ENCODE measurements at places on chromosomes 5 and 9.

DNA sequence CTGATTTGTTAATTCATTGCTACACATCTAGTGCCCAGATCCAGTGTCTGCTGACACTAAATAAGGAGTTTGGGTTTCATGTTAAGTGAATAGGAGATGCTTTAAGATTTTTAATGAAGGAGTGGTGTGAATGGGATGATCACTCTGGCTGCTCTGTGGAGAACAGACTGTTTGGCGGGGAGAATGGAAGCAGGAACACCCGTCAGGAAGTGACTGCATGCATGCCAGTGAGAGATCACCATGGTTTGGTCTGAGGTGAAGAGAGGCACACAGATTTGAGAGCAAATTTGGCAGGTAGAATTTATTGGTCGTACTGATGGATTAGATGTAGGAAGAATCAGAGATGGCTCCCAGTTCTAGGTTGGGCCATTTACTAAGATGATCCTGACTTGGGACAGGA, 19.8 kb downstream of the ATP6V0E1 start:
- DNase-seq = no peak

DNA sequence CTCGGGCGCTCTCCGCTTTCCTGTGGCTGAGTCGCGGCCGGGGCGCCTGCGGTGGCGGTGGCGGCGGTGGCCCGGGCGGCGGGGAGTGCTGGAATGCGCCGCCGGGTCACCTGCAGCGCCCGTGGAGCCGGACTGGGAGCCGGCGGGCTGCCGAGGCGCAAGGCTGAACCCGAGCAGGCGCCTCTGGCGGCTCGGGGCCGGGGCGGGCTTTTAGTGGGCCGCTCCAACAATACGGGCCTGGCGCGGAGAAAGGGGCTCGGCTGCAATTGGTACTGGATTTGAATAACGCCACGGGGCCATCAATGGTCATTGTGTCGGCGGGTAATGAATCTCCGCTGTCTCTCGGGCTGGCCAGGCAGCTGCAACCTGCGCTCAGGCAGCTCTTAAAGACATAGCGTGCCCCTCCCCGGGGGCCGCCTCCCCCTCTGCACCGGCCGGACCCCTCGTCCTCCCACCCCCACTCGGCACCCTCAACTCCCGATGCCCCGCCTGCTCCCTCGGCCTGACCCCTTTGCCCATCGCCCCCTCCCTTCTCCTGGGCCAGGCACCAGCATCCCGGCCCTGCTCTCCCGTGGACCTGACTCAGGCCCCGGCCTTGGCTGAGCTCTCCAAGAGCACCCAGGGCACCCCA, 22.1 kb downstream of the URM1 start:
- DNase-seq = no peak

GRCh38 chr5:151258201-151258611, 5.2 kb downstream of the GM2A start:
- DNase-seq = no peak

- no peak for DNase-seq
Measured at GRCh38 chr5:171762903-171763302, 22.7 kb upstream of the SMIM23 start.

DNA sequence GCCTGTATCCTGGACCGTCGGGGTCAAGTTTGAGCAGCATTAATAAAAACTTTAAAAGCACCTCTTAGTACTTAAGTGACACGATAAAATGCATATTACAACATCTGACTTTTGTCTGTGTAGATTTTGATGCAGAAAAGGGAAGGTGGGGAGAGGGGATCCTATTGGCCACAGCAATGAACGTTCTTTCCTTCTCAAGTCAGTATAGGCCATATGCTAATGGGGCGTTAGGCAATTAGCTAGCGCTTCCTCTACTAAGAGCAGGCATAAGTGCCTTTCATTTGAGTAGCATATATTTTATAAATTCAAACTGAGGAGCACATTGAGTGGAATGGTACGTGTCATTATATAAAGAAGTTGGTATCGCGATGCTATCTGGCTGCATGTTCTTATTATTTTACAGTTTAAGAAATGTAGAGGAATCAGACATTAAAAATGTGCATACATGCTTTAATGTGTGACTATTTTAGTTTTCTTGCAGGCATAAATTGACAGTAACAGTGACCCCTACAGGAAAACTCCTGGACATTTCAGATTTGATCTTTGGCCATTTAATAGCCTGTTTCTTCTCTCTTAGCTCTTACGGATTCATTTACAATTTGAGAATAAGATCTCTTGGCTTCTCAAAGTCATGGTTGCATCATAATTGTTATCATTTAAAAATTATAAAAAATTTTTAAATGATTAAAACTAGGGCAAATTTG, 1.1 kb upstream of the GNA14 start:
- no peak for DNase-seq

GRCh38 chr5:149594206-149594895, 13.1 kb downstream of the ARHGEF37 start:
- no peak for DNase-seq

- DNase-seq = no peak
Measured at GRCh38 chr5:151742870-151743294, 15.5 kb downstream of the ATOX1 start.

GRCh38 chr9:89071591-89071990, 80.3 kb downstream of the S1PR3 start:
- no peak for DNase-seq

GRCh38 chr5:50667023-50667652, 701 bp downstream of the PARP8 start:
- DNase-seq = peak; percentile 18

- DNase-seq = no peak
Measured at GRCh38 chr9:124507880-124508423, 753 bp upstream of the NR5A1 start.

GRCh38 chr9:105484226-105484625, 36.4 kb downstream of the FSD1L start:
- DNase-seq = no peak

DNA sequence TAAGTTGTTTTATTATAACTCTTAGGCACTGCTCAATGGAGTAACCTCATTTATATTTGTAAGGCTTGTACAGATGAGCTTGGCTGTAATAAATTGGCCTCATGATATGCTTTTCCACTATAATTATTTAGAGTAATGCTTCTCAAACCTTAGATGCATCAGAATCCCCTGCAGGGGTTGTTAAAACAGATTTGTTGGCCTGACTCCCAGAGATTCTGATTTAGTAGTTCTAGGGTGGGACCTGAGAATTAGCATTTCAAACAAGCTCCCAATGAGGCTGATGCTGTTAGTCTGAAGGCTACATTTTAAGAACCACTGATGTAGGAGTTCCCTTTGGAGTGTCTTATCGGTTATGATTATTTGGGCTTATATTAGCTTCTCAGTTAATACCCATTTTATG, 38.2 kb upstream of the ARSB start:
- DNase-seq = no peak

- no peak for DNase-seq
Measured at GRCh38 chr9:131603711-131604439, 58.6 kb downstream of the PRRT1B start.

DNA sequence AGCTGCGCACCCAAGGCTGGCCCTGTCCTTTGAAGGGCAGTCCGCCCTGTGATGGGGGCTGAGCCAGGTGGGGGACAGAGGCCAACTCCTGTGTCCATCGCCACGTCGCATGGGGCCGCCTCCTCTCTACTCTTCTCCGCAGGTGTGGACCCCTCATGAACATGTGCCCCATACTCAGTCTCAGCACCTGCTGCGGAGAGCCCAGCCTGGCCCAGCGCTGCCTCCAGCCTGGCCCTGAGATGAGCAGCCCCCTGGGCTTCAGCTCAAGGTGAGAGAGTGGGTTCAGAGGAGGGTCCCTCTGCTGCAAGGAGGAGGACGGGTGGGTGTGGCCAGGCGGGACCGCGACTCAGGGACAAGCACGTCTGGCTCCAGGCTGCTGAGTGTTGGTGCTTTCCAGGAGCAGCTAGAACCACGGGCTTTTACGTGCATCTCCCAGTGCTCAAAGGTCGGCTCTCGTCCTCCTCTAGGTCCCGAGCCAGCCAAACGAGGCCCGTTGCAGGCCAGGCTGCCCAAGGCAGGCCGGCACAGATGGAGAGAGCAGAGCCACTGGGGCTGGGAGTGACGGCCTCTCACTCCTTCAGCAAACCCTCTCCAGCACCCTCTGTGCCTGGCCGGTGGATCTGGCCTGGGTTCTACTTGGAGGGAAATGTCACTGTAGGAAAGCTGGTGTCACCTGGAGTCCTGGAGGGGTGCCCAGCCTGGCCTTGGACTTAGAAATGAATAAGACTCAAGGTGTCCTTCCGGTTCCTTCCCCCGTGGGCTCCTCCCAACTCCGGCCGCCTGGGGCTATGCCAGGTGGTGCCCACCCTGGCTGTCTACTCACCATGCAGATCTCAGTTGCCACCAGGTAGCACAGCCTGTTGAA, 48.9 kb upstream of the RNF130 start:
- DNase-seq = no peak

GRCh38 chr9:22682961-22683699, 236.5 kb downstream of the DMRTA1 start:
- peak; percentile 35 for DNase-seq

- no peak for DNase-seq
Measured at GRCh38 chr9:16085167-16085726, 532.4 kb downstream of the CCDC171 start.

DNA sequence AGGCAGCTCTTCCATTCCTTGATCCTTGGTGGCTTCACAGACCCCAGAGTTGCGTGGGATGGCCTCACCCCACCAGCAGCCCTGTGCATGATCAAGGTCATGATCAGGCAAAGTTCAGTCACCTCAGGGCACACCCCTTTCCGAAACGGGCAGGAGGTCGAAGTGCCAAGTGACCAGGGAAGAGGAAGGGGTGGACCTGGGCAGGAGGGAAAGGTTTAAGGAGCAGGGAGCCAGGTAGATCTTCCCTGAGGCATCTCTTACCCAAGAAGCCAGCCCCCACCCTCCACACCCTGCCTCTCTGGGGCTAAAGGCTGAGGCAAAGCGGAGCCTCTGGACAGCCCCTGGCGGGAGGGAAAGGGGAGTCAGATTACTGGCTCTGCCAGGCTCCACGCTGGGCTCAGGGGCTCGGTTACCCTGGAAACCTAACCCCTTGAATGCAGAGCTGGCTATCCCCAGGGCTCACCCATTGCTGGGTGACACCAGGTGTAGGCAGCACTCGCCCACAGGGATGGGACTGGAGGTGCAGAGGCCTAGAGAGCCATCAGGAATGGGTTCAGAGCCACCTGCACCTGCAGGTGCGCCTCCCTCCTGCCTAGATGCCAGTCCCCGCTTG, 3.6 kb downstream of the MGAT4B start:
- DNase-seq = no peak

DNA sequence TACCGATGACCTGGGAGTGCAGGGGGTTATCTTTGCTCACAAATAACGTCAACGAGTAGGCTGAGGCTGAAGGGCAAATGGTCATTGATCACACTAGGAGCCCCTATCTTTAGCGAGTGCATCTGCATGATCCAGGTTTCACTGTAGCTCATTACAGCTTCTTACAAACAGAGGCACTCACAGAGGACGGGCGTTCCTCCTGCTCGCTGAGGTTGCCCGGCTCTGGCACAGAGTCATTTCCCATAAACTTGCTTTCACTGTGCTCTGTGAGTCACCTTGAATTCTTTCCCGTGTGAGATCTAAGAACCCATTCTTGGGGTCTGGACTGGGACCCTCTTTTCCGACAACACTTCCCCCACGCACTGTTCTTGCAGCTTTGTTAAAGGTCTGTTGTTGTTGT, 1.9 kb upstream of the PAEP start:
- no peak for DNase-seq

DNA sequence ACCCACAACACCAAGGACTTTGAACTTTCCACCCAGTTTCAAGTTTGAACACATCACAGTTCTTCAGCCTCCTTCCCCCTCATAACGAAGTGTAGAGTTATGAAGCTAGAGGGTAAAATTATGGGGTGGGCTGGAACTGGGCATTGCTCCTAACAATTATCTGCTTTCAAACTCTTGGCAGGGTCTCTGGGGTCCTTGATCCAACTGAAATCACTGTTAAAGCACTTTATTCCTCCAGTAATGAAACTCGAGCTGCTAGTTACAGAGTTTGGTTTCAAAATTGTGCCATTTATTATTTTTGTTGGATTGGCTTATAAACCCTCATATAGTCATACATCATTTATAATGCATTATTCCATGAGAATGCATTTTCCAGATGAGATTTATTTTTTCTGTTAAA, 158.5 kb downstream of the RGS3 start:
- no peak for DNase-seq

DNA sequence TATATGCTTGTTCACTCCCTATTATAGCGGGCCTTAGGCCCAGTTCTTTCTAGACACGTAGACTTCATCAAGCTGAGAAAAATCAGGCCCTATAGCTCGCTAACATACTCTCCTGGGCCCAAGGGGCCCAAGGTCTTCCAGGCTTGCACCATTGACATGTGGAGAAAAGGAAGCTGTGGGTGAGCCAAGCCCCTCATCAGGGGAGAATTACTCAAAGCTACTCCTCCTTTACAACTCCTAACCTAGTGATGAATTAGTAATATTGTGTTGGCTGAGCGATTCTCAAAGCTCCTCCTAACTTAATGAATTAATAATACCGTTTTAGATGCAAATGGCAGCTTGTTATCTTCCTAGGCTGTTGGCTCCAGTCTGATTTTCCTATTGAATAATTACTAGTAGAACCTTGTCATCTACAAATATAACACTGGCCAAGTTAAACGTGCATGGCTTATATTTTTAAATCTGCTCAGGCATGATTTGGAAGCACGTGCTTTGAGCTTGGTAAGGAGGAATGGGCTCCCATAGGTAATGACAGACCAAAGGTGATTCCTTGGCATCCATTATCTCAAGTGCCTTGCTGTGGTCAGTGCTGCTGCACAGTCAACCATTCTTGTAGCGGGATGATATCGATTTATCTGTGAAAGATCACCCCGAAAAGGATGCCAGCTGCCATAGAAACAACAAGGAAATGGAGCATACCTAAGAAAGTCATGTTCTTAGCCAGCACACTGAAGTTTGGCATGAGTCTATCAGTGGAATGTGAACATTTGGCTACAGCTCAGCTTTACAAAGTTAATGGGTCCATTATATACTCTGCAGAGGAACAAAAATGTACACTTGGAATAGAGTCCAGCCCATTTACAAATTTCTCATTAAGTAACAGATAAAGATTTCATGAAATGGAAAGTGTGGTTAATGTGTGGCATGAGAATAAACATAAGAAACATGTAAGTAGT, 23.8 kb downstream of the LVRN start:
- DNase-seq = no peak

DNA sequence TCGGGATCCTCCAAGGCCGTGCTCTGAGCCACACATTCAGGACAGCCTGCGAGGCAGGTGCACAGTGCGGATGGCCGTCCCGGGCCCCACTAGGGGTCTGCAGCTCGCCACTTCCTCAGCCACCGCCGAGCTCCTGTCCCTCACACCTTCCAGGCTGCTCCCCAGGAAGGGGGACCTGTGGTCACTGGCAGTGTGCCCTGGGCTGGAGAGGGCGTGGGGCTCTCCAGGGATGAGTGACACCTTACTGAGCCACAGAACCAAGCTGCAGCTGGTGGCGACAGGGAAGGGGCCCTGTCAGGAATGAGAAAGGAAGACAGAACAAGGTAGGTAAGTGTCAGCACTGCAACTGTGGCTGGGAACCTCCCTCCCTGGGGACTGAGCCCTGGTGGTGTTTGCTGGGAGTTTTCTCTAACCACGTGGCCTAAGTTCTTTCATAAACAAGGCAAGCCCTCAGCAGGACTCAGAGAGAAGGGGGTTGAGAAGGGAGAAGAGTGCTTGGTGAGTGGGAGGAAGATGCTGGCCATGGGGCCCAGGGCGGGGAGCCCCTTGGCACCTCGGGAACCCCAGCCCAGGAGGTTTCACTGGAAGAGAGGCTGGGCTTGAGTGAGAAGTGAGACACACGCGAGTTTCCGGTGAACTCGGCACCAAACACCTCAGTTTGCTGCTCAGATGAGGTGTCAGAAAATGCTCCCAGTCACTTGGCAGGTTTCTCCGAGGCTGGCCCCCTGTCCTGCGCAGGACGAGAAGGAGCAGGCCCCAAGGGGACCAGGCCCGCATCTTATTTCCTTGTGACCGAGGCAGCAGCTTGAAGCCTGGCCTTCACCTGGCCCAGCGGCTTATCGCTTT, 5.2 kb downstream of the IL13 start:
- peak; percentile 81 for DNase-seq

All from activated CD4-positive, alpha-beta T cell treated with anti-CD3 and anti-CD28 coated beads, Interleukin-2, Interleukin-4, amounts not matched to agents 100 ng/mL and 50 ng/mL, durations not matched to agents 16 hours and 8 hours (primary cell).